ENCODE measurements at places on chromosomes 12 and 14.

- no peak for DNase-seq
Observed at GRCh38 chr12:54257332-54257731, 22.6 kb downstream of the CBX5 start.

GRCh38 chr14:100523843-100524169 is 63.4 kb downstream of the BEGAIN start:
- no peak for DNase-seq

DNA sequence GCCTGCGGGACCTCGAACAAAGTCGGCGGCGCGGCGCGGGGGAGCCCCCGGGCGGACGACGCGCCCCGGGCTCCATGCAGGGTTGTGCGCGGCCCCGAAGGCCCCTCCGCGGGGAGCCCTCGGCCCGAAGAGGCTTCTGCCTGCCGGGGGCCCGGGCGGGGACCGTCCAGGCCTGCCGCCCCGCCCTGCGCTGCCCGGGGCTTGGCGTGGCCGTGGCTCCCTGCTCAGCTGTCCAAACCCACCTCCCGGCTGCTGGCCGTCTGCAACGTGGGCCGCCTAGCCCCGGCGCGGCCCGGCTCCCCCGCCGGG is 670 bp downstream of the DYRK2 start:
- DNase-seq, result no peak

GRCh38 chr14:25090716-25091454 is 40.9 kb upstream of the STXBP6 start:
- no peak for DNase-seq

DNA sequence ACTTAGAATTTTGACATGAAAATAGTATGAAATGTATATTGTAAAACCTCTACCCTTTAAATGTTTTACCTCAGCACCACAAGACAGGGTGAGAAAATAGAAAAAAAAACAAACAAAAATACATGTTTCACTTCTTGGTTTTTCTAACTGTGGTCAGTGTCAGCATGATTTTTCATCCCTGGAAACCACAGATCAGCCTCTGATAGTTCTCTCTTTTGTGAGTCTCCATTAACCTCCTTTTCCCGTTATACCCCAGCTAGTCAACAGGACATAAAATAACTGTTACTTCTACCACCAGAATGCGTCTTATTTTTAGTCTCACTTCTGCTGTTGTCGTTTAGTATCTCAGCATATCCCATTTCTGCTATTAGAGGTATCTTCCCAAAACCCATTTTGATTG is 48.3 kb upstream of the KCNMB4 start:
- DNase-seq, result no peak

GRCh38 chr14:75823334-75823733 is 158.5 kb downstream of the TGFB3 start:
- DNase-seq, result no peak

DNA sequence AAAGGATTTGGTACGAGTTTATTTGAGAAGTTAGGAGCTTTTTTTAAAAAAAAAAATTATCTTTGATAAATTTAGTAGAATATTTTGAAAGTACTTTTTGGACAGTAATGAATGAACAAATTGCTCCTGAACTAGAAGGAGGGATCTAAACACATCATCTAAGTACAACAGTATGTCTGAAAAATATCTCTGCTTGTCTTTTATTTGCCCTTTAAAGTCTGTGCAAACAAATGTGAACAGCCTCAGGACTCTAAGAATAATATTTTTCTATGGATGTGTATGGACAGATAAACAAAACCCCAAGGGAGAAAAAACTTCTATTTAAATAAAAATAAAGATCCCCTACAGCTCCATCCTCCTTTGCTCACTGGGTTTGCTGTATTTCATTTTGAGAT is 19.5 kb downstream of the FBXL14 start:
- DNase-seq, result no peak

- DNase-seq, result no peak
Observed at GRCh38 chr12:57101892-57102695, 9.1 kb downstream of the STAT6 start.

DNA sequence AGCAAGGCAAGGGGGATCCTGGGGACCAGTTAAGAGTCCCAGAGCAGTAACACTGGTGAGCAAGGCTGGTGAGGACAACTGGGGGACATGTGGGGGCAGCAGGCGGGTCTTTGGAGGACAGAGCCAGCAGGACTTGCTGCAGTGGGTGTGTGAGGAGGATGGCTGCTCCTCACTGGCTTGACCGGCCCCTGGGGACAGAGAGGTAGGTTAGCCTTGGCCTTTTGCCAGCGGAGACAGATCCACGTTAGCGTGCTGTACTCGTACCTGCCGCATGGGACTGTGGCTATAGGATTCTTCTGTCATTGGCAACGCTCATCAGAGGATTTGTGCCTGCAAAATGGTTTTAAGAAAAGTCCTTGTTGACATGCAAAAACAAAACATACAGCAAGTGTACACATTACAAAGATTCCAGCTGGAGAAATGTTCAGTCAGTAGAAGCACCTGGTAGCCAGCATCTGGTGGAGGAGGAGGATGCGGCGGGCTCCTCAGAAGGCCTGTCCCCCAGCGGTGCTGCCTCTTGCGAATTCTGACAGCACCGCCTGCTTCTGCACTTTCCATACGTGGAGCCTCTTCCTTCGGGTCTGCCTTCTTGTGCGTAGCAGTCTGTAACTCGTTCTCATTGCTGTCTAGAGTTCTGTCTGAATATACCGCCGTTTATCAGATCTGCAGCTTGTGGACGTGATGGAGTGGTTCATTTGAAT is 91.3 kb downstream of the EP400 start:
- no peak for DNase-seq

DNA sequence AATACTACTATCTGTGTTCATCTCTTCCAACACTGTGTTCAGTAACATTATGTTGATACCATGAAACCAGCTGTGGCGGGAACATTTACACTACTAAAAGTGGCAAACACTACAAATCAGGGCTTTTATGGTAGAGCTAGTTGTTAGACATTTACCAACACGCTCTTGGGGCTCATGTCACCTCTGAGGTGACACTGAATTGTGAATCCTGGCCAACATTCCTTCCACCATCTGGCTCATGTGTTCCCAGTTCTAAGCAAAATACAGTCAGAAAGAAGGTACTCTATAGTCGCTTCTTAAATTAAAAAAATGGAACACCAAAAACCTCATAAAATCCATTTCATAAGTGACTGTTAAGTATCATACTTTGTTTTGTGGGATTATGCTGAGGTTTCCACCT is 436.6 kb downstream of the FUT8 start:
- no peak for DNase-seq

GRCh38 chr14:54173802-54174201 is 217.2 kb upstream of the BMP4 start:
- no peak for DNase-seq

GRCh38 chr12:22480016-22480415 is 64.3 kb downstream of the C2CD5 start:
- DNase-seq, result no peak

- no peak for DNase-seq
Observed at GRCh38 chr12:110661337-110661972, 27.5 kb downstream of the HVCN1 start.

GRCh38 chr14:63632932-63633514 is 8.6 kb downstream of the WDR89 start:
- no peak for DNase-seq

GRCh38 chr12:105382771-105383622 is 52.5 kb downstream of the C12orf75 start:
- no peak for DNase-seq

DNA sequence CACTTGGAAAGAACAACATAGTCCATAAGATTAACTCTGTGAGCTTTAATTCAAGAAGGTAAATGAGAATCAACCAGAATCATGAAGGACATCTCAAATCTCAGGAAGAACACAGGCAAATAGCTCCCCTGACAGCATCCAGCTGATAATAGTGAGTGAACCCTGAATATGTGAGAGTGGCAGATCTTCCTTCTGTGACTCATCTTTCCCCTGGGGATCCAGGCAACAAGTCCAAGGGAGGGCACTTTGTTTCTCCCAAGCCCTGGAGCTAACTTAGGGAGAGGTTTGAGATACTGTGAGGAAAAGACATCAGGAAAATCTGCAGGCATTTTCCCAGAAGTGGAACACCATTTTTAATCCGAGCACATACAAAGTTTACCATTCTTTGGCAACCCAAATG is 763.9 kb upstream of the MGAT4C start:
- DNase-seq, result no peak

- DNase-seq, result no peak
Observed at GRCh38 chr12:45458238-45458637, 242.3 kb downstream of the ANO6 start.

DNA sequence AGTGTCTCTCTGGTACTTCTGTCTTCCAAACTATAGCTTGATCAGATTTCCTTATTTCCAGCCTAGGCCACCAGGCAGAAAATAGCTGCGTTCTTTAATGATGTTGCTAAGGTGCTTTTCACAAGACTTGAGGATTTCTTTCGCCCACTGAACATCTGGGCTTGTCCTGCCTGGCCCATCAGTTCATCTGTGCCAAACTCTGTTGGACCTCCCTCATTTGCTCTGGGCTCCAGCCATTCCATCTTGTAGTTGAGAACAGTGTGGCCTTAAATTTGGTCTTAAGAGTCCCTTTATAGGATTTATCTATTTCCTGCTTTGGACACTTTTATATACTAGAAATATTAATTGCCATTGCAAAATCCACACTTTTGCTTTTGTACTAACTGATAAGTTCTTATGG is 109.6 kb downstream of the TTLL5 start:
- no peak for DNase-seq

- no peak for DNase-seq
Observed at GRCh38 chr14:87940894-87941293, 52.1 kb downstream of the GALC start.
